Neuronal stem cell (in vitro differentiated cells): ENCODE measurements at places on chromosomes 7 and 10.

DNA sequence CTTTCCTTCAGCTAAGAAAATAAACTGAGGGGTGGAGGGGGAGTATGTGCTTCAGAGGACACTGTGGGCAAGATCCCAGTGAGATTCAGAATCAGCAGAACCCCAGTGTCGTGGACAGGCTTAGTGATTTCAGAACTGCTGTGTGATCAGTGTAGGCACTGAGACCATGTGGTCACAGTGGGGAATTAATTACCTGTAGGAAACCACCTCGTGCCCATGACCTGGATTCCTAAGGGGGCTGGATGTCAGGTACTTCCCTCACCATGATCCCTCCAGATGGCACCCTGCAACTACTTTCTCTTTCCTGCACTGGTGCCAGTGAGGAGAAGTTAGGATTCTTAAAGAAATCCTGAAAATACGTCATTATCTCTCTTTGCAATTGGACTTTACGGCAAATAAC, 64.4 kb downstream of the HBP1 start:
- H3K36me3 ChIP-seq, result no peaks in the 10 kb centered on the region
- no peak overlapping the region for H3K4me3 ChIP-seq

- no peak overlapping the region for H3K27ac ChIP-seq
- H3K4me1 ChIP-seq, result peaks cover 3% of the 10 kb centered on the region
- no peak for DNase-seq
- H3K4me3 ChIP-seq, result no peak overlapping the region
- H3K27me3 ChIP-seq, result no peaks in the 10 kb centered on the region
- H3K36me3 ChIP-seq, result peaks cover 96% of the 10 kb centered on the region
These were observed 106.2 kb downstream of the ZMYND11 start for GRCh38 chr10:241451-241850.

GRCh38 chr7:101168412-101169049, 3.2 kb upstream of the VGF start:
- peaks cover 96% of the 10 kb centered on the region for H3K27me3 ChIP-seq
- no peaks in the 10 kb centered on the region for H3K36me3 ChIP-seq
- peaks cover 77% of the 10 kb centered on the region for H3K4me1 ChIP-seq
- no peak for DNase-seq

DNA sequence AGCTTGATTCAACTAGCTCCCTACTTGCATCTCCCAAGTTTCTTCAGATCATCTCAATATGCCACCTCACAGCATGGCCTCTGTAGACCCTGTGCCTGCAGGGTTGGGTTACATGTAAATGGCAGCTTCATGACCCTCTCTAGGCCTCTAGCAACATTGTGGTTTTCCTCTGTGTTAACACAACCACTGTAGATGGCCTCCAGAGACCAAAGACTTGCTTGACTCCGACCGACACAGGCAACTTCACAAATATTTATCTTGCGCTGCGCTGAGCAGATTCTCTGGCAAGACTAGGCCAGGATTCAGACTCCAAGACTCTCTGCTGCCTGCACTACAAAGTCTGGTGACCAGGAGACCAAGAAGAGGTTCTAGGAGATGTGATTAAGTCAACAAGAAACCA, 75.9 kb downstream of the CNOT4 start:
- H3K4me3 ChIP-seq, result no peak overlapping the region
- no peak overlapping the region for H3K27ac ChIP-seq
- H3K4me1 ChIP-seq, result no peaks in the 10 kb centered on the region
- H3K27me3 ChIP-seq, result no peaks in the 10 kb centered on the region
- no peak for DNase-seq
- peaks cover 53% of the 10 kb centered on the region for H3K36me3 ChIP-seq

- peak overlapping the region; percentile 8 for H3K4me3 ChIP-seq
- no peak for DNase-seq
- H3K27me3 ChIP-seq, result no peaks in the 10 kb centered on the region
These were observed 173.8 kb upstream of the PLXNA4 start for GRCh38 chr7:132750096-132750495.

DNA sequence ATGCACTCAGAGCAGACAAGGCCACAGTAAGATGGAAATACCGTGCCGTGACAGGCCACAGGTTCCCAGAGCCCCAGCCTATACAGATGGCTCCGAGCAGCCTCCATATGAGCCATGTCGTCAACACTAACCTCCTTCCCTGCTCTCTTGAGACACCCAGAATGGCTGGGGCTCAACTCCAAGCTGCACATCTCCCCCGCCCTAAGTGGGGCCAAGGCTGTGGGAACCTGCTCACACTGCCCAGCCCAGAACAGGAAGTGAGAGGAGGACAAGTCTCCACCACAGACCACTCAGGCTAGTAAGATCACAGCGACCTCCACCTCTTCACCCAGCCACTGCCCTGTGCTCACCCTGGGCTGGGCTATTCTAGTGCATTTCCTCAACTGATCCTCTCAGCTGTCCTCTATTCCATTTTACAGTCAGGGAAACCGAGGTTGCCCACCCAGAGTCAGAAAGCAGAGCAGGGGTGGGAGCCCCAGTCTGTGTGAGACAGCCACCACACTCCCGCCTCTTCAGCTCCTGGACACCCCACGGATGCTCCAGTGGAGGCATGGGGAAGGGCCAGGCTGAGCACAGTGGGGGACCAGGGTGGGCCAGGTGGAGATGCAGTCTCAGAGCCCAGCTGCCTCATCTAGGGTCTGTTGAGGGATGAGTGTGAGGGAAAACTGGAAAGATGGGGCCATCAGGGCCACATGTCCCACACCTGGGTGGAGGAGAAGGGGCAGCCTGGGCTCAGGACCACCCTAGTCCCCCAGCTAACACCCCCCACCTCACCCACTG, 11.6 kb downstream of the GRID1 start:
- H3K4me1 ChIP-seq, result peaks cover 7% of the 10 kb centered on the region
- H3K27ac ChIP-seq, result no peak overlapping the region
- no peak for DNase-seq
- no peak overlapping the region for H3K4me3 ChIP-seq
- H3K36me3 ChIP-seq, result no peaks in the 10 kb centered on the region

DNA sequence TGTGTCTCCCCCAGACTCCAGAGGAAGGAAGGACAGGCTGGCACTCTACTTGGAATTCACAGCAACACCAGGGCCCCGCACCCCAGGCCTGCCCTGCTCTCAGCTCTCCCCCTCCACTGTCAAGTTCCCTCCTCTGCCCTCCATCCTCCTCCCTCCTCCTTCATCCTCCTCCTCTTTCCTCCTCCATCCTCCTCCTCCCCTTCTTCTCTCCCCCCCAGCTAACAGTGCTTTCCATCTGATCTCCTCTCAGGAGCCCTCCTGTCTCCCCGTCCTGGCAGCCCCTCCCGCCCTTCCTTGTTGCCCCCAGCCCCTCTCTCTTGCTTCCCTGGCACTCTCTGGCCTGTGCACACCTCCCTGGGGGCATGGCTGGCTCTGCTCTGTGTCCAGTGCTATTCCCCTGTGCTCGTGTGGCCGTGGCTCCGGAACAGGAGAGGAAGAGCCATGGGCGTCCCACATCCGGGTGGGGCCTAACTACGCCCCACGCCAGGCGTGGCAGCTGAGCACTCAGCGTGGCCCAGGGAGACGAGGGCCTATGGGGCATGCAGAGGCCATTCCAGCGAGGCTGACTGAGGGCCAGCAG, 64.2 kb downstream of the PWWP2B start:
- no peaks in the 10 kb centered on the region for H3K36me3 ChIP-seq
- H3K4me1 ChIP-seq, result peaks cover 2% of the 10 kb centered on the region
- no peak overlapping the region for H3K4me3 ChIP-seq
- H3K27me3 ChIP-seq, result peaks cover 50% of the 10 kb centered on the region
- no peak for DNase-seq
